ENCODE measurements at places on chromosomes 6 and 20.

GRCh38 chr20:11329271-11329670 is 588.4 kb upstream of the BTBD3 start:
- DNase-seq = no peak

DNA sequence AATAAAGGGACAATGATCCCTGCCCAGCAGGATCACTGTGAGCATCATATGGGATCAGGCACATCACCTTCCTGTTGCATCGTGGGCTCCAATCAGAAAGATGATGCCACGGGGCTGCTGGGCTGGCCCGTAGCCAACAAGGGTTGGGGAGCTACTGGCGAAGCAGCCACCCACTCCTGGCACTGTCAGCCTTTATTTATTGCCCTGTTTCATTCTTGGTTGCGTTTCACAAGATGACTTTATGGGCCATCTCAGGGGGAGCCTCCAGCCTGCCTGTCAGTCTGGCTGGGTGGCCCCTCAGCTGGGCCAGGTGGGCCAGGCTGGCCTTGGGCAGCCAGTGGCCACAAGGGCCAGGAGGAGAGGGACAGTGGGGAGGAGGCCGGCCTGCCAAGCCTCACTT is 17.3 kb downstream of the VSTM2L start:
- no peak for DNase-seq

GRCh38 chr6:75550544-75551167 is 51.0 kb upstream of the SENP6 start:
- DNase-seq = no peak

- DNase-seq = no peak
Observed at GRCh38 chr6:142883011-142883410, 62.0 kb downstream of the HIVEP2 start.

DNA sequence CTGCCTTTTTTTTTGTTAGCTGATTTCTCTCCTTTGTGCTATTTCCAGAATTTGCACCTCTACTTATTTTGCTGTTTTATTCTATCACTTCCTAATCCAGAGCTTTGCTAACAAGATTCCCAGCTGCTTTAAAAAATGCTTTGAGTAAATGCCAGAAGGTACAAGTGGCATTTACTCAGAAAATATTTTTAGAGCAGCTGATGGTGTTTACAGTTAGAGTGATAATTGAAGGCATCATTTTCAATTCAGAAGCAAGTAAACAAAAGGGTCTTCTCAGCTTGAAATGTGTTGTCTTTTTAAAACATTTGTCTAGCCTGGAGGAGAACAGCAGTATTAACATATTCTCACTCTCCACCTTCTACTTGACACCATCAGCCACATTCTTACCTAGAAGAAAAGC is 99.9 kb downstream of the OTOR start:
- no peak for DNase-seq

GRCh38 chr6:3323148-3323547 is 64.4 kb downstream of the PSMG4 start:
- no peak for DNase-seq

DNA sequence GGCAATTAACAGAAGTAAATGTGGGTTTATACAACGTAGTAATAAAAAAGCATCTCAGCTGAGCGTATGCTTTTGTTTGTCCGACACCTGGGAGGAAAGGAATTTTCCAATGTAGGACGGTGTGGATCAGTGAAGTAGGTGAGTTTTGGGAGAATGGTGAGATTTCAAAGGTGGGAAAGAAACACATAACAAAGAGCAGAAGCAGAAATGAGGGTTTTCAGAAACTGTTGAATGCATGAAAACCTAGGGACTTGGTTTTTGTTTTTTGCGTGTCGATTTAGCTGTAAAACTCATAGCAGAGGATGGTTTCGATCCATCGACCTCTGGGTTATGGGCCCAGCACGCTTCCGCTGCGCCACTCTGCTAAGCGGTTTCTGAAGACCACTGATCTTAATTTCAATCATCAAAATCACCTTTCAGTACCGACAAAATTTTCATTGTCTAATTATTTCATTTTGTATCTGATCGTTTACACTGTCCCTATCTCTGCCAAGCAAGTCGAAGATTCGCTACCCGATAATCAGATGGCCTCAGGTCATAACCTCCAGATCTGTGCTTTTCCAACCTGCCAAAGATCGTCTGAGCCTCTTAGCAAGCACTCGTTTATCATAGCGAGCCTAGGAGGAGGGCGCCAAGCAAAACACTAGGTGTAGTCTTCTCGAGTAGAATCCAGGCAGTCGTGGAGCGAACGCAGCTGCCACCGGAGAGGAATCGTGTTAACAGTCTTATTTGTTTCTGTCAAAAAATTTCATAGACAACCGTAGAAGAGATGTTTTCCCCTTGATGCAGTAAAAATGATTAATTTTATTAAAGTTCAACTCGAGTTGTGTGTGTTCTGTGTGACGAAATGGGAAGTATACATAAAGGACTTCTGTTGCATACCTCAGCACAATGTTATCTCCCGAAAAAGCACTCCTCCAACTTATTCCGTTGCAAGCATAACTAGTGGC is 20.9 kb upstream of the POM121L2 start:
- peak; percentile 76 for DNase-seq

DNA sequence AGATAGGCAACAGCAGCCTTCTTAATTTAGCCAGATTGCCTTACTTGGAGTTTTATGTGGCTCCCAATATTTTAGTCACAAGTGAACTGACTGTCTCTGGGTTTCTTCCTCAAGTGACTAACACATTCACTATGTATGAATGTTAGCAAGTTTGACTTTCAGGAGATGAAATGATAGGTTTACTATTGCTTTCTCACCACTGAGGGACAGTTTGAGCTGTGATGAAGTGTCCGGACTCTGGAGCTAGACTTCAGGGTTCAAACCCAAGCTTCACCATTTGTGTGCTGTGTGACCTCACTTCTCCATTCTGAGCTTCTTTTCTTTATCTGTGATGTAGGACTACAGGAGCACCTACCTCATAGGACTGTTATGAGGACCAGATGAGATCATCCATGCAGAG is 8.2 kb downstream of the DHX35 start:
- peak; percentile 44 for DNase-seq

- DNase-seq = no peak
Observed at GRCh38 chr6:75758061-75758460, 9.0 kb downstream of the MYO6 start.

DNA sequence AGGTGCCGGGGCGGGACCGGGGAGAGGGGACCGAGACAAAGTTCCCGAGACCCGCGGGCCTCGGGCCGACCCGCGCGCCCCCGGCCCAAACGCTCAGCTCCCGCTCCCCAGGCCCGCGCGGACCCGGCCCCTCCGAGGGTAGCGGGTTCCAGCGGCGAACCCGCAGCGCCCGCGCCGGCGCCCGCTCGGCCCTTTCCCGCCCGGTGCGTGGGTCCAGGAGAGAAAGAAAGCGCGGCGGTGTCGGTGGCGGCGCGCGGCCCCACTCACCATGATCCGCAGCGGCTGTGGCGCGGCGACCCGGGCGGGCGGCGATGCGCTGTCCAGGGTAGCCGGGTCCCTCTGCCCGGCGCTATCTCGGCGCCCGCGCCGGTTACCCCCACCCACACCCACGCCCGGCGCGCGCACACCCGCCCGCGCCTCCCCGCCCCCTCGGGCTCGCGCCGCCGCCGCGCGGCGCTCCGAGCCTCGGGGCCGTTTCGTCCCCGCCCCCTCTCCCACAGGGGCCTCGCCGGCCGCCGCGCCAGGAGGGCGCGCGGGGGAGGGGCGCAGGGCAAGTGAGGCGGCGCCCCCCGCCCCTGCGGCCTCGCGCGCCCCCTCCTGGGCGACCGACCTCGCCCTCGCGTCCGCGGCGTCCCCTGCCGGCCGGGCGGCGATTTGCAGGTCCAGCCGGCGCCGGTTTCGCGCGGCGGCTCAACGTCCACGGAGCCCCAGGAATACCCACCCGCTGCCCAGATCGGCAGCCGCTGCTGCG is at the start of gene ELOVL2:
Gene ELOVL2, minus strand, starts transcription at position 345 of the 751 bp plus-strand sequence. Its CDS starts 75 bp downstream, at position 270.
- DNase-seq = peak; percentile 44

DNA sequence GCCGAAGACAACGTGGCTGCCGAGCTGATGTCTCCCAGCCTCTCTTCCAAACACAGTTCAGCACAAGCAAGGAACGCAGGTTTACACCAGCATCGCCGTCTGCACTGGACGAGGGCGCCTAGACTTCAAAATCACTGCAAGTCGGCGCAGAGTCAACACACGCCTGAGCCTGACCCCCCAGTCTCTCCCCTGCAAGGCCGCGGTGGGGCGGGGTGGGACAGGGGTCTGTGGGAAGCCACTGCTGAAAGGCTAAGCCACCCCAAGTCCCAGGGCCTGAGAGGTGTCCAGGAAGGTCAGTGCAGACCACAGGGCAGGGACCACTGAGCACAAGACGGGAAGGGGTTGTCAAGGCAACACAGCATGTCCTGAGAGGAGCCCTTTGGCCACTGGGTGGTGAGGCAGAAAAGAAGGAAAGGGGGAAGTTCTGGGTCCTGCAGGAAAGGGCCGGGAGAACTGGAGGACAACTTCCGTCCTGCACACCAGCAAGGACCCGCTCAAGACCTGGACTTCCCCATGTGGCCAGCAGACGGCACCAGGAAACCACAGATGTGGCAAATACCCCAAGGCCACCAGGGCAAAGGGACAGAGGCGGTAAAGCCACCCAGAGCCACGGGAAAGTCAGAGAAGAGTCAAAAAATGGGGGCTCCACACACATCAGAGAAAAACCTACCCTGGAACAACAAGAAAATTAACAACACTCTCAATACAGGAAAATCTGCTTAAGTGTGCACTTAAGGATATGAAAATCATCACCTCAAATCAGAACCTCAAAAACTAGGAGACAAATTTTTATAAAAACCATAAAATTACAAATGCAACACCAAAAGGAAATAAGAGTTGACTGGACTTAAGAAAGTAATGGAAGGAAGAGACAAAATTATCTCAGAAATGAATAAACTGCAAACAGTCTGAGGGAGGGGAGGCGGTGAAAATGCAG is 84.8 kb downstream of the TAF4 start:
- DNase-seq = peak; percentile 56

- no peak for DNase-seq
Observed at GRCh38 chr6:10307476-10307875, 107.4 kb downstream of the TFAP2A start.

- DNase-seq = no peak
Observed at GRCh38 chr20:56428881-56429280, 16.8 kb downstream of the CASS4 start.

DNA sequence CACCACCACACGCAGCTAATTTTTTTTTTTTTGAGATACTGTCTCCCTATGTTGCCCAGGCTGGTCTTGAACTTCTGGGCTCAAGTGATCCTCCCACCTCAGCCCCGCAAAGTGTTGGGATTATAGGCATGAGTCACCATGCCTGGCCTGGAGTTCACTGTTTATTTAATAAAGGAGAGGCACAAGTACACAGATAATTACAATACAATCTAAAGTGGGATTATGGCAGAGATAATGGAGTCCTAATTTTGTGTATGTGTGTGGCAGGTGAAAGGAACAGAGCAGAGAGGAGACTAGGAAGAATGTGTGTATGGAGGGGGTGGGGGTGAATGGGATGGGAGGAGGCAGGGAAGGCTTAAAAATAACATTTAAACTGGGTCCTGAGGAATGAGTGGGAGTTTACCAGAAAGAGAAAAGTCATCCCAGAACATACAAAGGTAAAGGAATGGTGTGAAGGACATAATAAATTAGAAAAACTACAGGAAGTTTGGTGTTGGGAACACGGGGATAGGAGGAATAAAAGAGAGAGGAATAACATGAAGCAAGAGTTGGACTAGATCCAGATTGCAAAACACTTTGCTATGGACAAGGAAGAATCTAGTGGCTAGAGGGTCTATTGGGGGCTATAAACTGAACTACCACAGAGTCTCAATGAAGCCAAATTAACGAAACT is 4.4 kb downstream of the NCOA5 start:
- DNase-seq = peak; percentile 26

DNA sequence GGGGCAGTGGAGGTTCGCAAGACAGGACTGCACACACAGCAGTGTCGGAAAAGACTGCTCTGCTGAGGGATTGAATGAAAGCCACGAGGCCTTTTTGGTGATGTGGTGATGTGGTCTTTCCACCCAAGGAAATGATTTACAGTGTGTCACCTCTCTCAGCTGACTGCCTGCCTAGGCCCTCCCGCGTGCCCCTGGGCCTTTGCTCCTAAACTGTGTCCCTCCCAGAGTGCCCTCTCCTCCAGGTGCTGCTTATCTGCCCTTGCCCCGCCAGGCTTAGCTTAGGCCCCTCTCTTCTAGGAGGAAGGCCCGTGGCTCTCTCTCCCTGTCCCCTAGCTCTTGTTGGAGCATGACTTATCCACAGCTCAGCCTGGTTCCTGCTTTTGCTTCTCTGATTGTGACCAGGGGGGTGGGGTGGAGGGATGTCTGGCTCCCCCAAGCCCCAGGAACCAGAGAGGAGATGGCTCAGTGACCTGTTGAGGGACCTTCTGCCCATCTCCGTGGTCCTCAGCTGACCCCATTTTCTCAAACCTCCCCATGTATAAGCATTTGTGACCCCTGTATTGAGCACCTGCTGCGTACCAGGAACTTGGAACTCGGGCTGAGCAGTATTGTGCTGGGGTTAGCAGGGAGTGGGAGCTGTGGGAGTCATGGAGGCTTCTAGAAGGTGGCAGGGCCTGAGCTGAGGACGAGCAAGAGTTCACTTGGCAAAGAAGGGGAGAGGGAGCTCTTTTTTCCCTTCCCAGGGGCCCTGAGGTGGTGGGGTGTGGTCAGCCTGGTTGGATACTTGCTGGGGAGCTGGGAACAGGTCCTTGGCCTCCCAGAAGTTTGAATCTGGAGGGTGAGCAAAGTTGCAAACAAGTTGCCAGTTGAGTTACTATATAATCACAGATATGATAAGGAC is 2.2 kb downstream of the SRC start:
- no peak for DNase-seq

DNA sequence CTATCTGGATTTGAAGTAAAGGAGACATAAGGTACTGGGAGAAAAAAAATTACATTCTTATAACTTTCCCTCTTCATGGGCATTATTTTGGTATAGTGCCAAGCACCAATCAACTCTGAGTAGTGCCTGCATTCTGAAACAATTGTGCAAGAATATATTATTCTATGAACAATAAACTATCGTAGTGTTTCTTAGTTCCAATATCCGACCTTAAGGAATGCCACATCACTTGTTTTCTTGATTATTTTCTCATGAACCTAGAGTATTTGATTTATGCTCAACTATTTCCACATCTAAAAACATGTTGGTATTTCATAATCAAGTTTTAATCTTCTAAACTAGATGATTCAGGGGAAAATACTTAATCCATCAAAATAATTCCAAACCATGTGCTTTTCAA is 294.4 kb upstream of the TBX18 start:
- DNase-seq = no peak

Measured in RWPE1 (cell line).